Activated naive CD8-positive, alpha-beta T cell treated with anti-CD3 and anti-CD28 coated beads for 36 hours (primary cell): ENCODE measurements at places on chromosomes 13 and 19.

GRCh38 chr13:108855737-108856387 is 226.5 kb downstream of the MYO16 start:
- peaks cover 15% of the 10 kb centered on the region for H3K27me3 ChIP-seq
- H3K4me1 ChIP-seq = peaks cover 2% of the 10 kb centered on the region
- H3K4me3 ChIP-seq = no peak overlapping the region
- no peak overlapping the region for H3K27ac ChIP-seq

- H3K4me1 ChIP-seq = no peaks in the 10 kb centered on the region
- H3K27ac ChIP-seq = no peak overlapping the region
- DNase-seq = no peak
- no peak overlapping the region for H3K4me3 ChIP-seq
- peaks cover 11% of the 10 kb centered on the region for H3K27me3 ChIP-seq
These were observed 473.2 kb downstream of the DCT start for GRCh38 chr13:94006296-94006695.

GRCh38 chr19:47176627-47177090 is 46.0 kb downstream of the SAE1 start:
- H3K27ac ChIP-seq = peak overlapping the region; percentile 91
- H3K4me3 ChIP-seq = peak overlapping the region; percentile 51
- DNase-seq = peak; percentile 35
- peaks cover 66% of the 10 kb centered on the region for H3K4me1 ChIP-seq
- H3K27me3 ChIP-seq = no peaks in the 10 kb centered on the region

- peaks cover 35% of the 10 kb centered on the region for H3K4me1 ChIP-seq
- no peak for DNase-seq
- H3K4me3 ChIP-seq = peak overlapping the region; percentile 89
- H3K27me3 ChIP-seq = no peaks in the 10 kb centered on the region
These were observed 11.9 kb downstream of the PEAK3 start for GRCh38 chr19:2270157-2270422.

DNA sequence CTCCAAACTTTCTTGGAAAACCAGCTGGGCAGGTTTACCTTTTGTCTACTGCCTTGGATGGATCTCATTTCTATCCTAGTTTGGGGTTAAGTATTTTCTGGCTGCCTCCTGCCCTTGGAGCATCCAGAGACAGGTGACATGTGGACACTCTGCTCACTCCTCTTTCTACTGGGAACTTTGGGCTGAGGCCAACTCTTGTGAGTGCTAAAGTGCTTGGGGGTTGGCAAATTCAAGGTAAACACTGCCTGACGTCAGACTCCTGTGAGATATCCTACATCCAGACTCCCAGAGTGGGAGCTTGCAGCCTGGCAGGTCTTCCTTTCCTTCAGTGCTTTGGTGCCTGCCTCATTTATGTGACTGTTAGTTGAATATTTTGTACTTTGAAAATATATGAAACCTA is 388.1 kb downstream of the KCNRG start:
- H3K27ac ChIP-seq = no peak overlapping the region
- H3K36me3 ChIP-seq = no peaks in the 10 kb centered on the region
- no peak for DNase-seq
- H3K4me1 ChIP-seq = no peaks in the 10 kb centered on the region
- H3K4me3 ChIP-seq = no peak overlapping the region

- H3K27me3 ChIP-seq = no peaks in the 10 kb centered on the region
- H3K4me1 ChIP-seq = peaks cover 76% of the 10 kb centered on the region
These were observed 18.6 kb downstream of the BRD4 start for GRCh38 chr19:15313649-15314279.

DNA sequence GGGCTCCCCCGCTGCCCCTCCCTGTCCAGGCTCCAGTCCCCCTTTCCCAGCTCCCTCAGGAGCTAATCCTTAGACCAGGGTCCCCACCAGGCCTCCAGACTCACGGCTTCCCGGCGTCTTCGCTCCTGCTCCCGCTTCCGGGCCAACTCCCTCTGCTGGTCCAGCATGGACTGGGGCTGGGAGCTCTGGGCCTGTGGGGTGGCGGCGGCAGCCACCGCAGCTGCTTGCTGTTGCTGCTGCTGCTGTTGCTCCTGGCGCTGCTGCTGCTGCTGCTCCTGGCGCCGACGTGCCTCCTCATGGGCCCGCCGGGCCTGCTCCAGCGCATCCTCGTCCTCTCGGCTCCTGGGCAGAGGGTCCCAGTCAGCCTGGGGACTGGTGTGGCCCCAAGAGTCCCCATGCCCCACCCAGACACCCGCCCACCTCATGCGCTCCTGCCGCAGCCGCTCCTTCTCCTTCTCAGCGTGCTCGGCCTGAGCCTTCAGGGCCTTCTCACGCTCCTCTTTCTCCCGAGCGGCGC is 6.4 kb upstream of the EPHX3 start:
- H3K36me3 ChIP-seq = peaks cover 31% of the 10 kb centered on the region
- no peak for DNase-seq
- H3K4me1 ChIP-seq = peaks cover 2% of the 10 kb centered on the region
- H3K27me3 ChIP-seq = peaks cover 6% of the 10 kb centered on the region

DNA sequence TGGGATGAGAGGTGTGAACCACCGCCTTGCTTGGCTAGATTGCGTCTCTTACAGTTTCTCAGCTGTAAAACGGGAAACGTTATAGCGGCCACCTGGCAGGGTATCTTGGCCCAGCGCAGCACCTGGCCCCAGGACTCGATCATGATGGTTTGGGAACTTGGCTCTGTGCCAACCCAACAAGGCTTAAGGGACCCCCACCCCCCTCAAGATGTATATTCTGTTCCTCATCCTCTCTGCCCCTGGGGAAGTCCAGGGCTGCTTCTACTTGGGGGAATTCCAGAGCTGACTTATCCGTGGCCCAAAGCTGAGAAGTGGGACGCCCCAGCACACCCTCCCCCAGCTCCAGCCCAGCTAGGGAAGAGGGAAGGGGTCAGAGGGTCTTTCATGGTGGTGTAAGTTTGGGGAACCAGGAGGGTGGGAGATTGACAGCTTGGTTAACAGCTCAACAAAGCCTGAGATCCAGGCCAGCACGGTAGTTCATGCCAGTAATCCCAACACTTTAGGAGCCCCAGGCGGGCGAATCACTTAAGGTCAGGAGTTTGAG is 695 bp downstream of the ICAM1 start:
- peak overlapping the region; percentile 92 for H3K27ac ChIP-seq
- H3K4me3 ChIP-seq = peak overlapping the region; percentile 86
- H3K36me3 ChIP-seq = peaks cover 18% of the 10 kb centered on the region

DNA sequence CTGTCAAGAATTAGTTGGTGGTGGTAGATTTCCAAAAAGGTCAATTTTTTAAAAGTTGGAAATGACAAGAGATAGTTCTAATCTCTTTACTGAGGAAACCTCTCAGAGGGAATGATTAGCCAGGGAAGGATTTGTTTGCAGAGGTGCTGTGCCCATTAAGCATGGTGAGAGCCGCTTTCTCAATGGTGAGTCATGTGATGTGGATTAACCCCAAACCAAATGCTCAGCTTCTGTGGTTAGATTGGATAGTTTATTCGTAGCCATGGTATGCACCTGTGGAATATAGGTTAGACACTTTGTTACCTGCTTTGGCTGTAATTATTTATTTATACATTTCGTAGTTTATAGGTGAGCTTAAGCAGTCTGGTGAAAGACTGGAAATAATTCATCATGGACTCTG is 7.1 kb downstream of the HNRNPM start:
- peak overlapping the region; percentile 32 for H3K27ac ChIP-seq
- DNase-seq = no peak
- no peak overlapping the region for H3K4me3 ChIP-seq
- no peaks in the 10 kb centered on the region for H3K27me3 ChIP-seq

- H3K27ac ChIP-seq = no peak overlapping the region
- H3K27me3 ChIP-seq = no peaks in the 10 kb centered on the region
- H3K36me3 ChIP-seq = no peaks in the 10 kb centered on the region
- DNase-seq = no peak
- no peak overlapping the region for H3K4me3 ChIP-seq
- H3K4me1 ChIP-seq = no peaks in the 10 kb centered on the region
These were observed 26.8 kb downstream of the PIAS4 start for GRCh38 chr19:4034048-4035017.

GRCh38 chr13:60347690-60348089 is 49.3 kb upstream of the TDRD3 start:
- no peak overlapping the region for H3K27ac ChIP-seq
- DNase-seq = no peak
- H3K36me3 ChIP-seq = no peaks in the 10 kb centered on the region
- H3K27me3 ChIP-seq = peaks cover 13% of the 10 kb centered on the region
- no peak overlapping the region for H3K4me3 ChIP-seq

DNA sequence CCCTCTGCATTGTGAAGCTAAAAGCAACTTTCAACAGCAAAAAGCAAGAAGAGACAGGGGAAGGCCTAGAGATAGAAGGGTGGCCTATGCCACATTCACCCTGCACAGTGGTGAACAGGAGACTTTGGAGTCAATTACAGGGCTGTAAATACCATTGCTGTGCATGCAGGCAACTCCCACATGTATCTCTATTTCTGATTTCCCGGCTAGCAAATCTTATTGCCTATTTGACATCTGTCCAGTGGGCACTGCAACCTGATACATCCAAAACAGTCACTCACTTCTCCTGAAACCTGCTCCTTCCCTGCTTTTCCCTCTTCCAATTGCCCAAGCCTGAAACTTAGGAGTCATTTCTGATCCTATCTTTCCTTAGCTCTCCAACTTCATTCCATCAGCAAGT is 13.4 kb downstream of the RUBCNL start:
- H3K27ac ChIP-seq = no peak overlapping the region
- DNase-seq = no peak
- H3K36me3 ChIP-seq = no peaks in the 10 kb centered on the region
- H3K4me3 ChIP-seq = no peak overlapping the region

DNA sequence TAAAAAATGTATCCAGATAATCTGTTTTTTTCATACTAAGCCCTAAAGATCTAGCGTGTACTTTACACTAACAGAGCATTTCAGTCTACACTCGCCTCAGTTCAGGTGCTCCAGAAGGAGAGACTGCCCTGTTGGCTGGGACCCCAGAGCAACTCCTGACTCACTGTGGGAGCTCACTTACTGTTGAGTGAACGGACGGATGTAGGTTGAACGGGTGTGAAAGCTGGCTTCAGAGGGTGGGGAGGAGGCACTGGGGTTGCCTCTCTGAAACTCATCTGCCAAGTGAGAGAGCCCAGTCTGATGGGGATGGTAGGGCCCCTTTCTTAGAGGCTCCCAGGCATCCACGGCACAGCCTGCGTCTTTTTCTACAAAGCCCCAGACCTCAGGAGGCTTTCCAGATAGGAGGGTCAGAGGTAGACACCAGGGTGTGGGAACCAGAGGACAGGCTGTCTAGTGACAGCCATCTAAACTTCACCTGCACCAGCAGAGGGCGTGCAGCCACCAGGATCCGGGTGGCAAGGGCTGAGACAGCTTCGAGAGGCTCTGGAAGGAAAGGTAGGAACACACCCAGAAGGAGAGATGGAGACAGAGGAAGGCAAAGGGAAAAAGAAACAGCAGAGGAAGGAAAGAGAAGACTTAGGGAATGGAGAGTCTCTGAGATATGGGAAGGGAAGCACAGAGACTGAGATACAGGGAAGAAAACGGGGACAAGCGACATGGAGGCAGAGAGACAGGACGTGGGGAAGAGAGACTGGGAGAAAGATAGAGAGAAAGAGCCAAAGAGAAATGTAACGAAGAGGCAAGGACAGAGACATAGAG is 3.7 kb downstream of the KASH5 start:
- peak; percentile 78 for DNase-seq
- peaks cover 7% of the 10 kb centered on the region for H3K27me3 ChIP-seq

DNA sequence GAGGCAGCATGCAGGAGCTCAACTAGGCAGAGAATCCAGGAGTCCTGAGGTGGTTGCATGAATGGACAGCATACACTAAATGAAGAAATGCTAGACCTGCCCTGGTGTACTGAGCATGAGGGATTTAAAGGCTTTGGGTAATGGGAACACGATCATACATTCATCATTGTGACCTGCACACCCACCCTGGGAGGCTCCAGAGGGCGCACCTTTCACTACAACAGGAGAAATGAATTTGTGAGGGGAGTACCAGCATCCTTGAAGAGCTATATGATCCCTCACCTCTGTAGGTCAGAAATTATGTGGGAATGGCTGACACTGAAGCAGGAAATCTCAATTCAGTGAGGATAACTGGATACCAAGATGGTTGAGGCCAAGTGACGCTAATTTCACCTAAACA is 8.9 kb downstream of the KLK2 start:
- no peaks in the 10 kb centered on the region for H3K4me1 ChIP-seq
- DNase-seq = no peak
- H3K27me3 ChIP-seq = peaks cover 46% of the 10 kb centered on the region
- H3K4me3 ChIP-seq = no peak overlapping the region
- no peaks in the 10 kb centered on the region for H3K36me3 ChIP-seq

DNA sequence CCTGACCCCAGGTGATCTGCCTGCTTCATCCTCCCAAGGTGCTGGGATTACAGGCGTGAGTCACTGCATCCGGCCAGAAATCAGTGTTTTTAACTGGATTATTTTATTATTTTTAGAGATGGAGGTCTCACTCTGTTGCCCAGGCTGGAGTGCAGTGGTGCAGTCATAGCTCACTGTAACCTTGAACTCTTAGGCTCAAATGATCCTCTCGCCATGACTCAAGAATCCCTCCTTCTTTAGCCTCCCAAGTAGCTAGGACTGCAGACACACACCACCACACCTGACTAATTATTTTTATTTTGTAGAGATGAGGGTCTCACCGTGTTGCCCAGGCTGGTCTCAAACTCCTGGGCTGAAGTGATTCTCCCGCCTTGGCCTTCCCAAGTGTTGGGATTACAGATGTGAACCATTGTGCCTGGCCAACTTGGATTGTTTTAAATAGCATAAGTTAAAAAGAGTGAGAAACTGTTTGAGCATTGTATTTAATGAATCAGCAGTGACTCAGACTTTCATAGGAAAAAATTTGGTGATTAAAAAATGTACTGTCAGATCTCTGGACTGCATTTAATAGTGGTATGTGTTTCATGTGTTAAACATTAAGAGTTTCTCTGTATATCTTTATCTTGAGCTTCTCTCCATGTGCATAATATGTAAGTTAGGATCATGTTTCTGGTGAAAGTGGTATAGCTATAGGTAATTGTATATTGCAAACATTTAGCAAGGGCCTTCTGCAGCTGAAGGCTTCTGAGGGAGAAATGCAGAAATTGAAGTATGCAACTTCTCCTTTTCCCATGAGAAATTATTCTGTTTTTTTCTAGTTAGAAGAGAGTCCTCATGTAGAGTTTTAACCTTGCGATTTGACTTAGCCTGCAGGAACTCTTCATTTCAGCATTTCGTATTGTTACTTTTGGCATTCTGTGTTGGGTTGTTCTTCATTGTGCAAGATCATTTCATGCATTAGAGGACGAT is 121.2 kb downstream of the PCCA start:
- H3K4me3 ChIP-seq = no peak overlapping the region
- no peaks in the 10 kb centered on the region for H3K27me3 ChIP-seq
- peaks cover 26% of the 10 kb centered on the region for H3K36me3 ChIP-seq
- H3K27ac ChIP-seq = no peak overlapping the region
- peaks cover 17% of the 10 kb centered on the region for H3K4me1 ChIP-seq
- no peak for DNase-seq

GRCh38 chr13:68026077-68026476 is 795.9 kb upstream of the PCDH9 start:
- H3K4me1 ChIP-seq = no peaks in the 10 kb centered on the region
- no peak for DNase-seq
- no peaks in the 10 kb centered on the region for H3K36me3 ChIP-seq

GRCh38 chr19:33580645-33581037 is 41.1 kb upstream of the CHST8 start:
- no peak overlapping the region for H3K4me3 ChIP-seq
- H3K4me1 ChIP-seq = no peaks in the 10 kb centered on the region
- H3K27ac ChIP-seq = no peak overlapping the region
- DNase-seq = no peak
- no peaks in the 10 kb centered on the region for H3K36me3 ChIP-seq
- H3K27me3 ChIP-seq = peaks cover 5% of the 10 kb centered on the region

- H3K27me3 ChIP-seq = no peaks in the 10 kb centered on the region
- no peaks in the 10 kb centered on the region for H3K36me3 ChIP-seq
- H3K27ac ChIP-seq = no peak overlapping the region
- no peak overlapping the region for H3K4me3 ChIP-seq
- peaks cover 7% of the 10 kb centered on the region for H3K4me1 ChIP-seq
These were observed 173.8 kb downstream of the KATNAL1 start for GRCh38 chr13:30133554-30133912.
